ENCODE measurements at places on chromosomes 13 and 19.
A peak's percentile ranks its signal among the peaks of the same experiment; 100 is the strongest.

- DNase-seq = peak; percentile 49
Observed at GRCh38 chr19:772730-773436, 22.0 kb downstream of the MISP start.

DNA sequence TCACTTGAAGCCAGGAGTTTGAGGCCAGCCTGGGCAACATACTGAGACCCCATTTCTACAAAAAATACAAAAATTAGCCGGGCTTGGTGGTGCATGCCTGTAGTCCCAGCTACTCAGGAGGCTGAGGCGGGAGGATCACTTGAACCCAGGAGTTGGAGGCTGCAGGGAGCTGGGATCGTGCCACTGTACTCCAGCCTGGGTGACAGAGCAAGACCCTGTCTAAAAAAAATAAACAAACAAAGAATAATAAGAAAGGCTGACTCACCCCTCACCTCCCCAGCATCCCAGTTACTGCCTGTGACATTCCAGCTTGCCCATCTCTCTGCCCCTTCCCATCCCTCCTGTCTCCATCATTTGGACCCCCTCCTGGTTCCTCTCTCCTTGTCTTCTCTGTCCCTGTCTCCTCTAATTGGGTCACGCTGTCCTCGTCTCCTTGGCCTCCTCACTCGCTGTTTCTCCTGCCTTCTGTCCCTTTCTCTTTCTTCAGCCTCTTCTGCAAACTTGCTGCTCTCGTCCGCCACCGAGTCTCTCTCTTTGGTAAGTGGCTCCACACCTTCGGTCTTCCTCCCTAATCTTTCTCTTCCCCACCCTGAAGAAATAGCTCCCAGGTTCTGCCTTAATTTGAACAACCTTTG lies 77.7 kb downstream of the RYR1 start:
- no peak for DNase-seq

DNA sequence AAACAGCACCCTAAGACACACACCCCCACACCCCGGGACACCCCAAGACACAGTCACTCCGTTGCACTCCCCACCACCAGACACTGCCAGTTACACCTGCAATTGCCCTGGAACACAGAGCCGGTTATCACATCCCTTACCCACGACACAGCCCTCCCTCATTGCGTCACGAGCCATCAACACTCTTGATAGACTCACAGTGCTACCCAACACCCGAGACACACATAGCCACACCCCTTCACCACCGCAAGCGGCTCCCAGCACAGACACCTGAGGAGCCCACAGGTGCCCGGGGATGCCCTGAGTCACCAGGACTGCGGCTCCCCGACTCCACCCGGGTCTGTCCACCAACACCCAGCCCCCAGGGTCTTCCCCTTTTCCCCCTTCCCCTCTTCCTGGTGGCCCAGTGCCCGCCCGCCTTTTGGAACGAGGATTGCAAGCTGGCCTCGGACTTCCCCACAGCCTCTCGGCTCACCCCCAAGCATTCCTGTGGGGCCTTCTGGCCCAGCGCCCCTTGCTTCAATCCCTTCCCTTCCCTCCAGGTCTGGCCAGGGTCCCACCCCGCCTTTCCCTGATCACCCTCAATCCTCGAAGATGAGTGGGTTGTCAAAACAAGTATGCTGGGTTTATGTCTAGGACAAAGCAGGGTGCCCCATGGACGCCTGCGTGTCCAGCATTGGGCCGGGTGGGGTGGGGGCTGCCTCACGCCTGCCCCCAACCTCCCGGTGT lies 1.7 kb upstream of the PTGER1 start:
- peak; percentile 89 for DNase-seq

DNA sequence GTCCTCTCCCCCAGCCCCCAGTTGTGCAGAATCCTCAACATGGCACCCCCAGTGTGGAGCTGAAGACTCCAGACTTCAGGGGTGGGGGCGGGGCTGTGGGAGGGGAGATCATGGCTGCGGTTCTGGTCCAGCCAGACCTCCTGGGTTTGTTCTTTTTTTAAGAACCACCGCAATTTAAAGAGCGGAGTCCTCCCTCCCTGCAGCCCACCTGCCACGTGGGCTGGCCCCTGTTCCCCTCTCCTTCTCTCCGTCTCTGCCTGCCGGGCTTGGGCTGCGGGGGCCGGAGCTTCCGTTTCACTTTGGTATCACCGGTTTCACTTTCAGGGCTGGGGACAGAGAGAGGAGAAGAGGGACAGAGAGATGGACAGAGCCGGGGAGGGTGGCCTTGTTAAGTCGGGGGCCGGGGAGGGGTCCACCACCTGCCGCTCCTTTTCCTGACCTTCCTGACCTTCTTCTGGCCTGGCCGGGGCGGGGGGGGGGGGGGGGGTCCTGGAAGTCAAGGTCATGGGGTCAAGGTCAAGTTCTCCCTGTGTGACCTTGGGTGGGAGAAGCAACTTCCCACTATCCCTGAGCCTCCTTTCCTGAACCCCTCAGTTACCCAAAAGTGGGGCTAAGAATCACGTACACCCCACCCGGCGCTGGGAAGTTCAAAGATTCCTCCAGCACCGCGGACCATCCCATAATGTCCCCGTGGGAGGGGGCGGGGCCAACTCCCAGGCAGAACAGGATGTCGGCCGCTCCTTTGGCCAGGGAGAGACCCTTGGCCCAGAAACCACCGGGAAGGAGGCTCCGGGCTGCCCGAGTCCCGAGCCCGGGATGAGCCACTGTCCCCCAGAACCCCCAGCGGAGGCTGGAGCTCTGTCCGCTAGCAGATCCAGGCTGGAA lies 11.3 kb upstream of the ZBTB7A start:
- peak; percentile 70 for DNase-seq

GRCh38 chr19:1064661-1065605 lies 2.0 kb upstream of the ARHGAP45 start:
- peak; percentile 83 for DNase-seq

- no peak for DNase-seq
Observed at GRCh38 chr19:42068361-42068755, 1.6 kb downstream of the GRIK5 start.

DNA sequence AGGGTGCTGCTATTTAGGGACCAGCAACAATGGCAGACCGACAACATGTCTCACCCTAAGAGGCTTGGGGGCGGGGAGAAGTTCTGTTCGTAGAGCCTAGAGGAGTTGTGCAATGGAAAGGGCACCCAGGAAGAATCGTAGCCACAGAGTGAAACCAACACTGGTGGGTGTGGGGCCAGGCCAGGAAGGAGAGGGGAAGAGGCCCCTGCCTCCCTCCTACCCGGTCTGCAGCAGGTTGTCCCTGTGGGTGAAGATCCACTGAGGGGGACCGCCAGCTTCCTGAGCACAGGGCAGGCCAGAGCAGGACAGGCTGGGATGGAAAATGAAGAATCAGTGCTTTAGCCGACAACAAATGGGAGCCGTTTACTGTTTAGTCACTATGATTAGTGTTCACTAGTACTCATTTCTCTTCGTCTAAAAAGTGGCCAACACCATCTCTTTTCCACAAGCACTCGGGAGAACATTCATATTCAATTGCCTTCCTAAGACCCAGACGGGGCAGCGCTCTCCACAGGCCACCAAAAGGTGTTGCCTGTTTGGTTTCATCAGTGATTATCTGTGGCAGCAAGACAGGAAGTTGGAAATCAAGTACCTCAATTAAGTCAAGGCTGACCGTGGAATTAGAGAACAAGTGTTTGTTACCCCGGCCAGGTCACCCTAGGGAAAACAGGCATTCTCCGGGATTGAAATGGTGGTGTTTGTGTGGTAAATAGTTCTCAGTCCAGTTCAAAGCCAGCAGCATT lies 1.1 kb upstream of the ATP11A start:
- peak; percentile 44 for DNase-seq

DNA sequence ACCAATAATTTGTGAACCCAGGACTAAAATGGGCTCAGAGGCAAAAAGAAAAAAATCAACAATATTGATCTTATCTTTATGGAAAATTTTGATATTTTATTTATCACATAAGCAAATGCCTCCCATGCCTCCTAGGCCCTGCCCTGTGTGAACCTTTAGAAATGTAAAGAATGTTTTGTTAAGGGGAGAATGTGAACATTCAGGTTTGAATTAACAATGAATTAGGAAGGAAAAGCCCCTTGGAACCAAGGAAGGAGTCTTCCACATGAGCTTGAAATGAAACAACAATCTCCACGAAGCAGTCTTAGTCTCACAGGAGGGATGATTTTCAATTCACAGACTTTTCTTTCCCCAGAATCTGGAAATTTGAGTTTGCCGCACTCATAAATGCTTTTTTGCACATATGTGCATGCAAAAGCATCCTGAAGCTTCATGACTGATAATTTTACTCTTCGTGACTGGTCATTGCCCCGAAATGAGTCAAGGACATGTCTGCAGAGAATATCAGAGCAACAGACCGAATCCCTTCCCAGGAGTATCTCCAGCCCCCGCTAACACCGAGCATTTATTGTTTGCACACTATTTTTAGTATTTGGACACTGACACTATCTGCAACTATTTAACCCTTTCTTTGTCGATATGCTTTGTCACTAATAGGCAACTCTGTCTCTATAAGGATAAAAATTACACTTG lies 135.2 kb downstream of the DCT start:
- no peak for DNase-seq

GRCh38 chr13:84050536-84050935 lies 168.3 kb upstream of the SLITRK1 start:
- DNase-seq = no peak

DNA sequence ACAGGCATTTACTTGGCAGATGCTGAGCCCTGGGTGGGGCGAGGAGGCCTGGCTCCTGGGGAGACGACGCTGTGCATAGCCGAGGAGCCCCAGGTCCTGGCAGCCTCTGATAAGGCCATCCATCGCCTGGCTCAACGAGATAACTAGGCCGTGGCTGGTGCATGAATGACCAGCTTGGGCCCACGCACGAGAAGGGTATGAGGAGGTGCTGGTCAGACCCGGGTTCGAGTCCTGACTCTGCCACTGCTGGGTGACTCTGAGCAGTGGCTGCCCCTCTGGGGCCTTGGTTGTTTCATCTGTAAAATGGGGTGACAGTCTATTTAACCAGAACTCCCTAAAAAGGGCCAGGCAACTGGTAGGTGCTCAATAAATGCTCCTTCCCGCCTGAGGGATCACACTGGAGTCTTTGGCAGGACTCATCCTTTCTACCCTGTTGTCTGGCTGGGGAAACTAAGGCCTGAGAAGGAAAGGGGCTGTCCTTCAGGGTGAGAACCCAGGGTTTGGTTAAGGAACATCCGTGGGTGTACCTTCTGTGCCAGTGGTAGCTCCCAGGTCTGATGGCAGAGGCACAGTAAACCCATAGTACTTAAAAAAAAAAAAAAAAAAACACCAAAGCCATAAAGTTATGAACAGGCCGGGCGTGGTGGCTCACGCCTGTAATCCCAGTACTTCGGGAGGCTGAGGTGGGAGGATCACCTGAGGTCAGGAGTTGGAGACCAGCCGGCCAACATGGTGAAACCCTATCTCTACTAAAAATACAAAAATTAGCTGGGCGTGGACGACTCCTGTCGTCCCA lies 8.1 kb upstream of the ARRDC2 start:
- DNase-seq = no peak

DNA sequence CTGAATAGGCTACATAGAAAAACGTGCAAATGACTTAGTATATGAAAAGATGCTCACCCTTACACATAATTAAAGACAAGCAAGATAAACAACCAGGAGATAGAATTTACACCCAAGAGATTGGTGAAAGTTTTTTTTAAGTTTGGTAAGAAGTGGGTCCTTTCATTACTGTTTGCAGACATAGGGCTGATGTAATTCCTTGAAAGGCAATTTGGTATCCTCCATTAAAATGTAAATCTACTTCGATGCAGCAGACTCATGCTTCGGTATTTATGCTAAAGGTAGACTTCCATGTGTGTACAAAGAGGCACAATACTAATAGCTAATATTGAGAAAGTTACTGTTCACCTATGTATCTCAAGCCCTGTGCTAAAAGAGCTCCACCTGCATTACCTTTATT lies 33.5 kb downstream of the CNMD start:
- DNase-seq = no peak

GRCh38 chr19:55287361-55288079 lies 3.7 kb downstream of the BRSK1 start:
- DNase-seq = no peak
